ENCODE measurements at places on chromosomes 1 and 21.

DNA sequence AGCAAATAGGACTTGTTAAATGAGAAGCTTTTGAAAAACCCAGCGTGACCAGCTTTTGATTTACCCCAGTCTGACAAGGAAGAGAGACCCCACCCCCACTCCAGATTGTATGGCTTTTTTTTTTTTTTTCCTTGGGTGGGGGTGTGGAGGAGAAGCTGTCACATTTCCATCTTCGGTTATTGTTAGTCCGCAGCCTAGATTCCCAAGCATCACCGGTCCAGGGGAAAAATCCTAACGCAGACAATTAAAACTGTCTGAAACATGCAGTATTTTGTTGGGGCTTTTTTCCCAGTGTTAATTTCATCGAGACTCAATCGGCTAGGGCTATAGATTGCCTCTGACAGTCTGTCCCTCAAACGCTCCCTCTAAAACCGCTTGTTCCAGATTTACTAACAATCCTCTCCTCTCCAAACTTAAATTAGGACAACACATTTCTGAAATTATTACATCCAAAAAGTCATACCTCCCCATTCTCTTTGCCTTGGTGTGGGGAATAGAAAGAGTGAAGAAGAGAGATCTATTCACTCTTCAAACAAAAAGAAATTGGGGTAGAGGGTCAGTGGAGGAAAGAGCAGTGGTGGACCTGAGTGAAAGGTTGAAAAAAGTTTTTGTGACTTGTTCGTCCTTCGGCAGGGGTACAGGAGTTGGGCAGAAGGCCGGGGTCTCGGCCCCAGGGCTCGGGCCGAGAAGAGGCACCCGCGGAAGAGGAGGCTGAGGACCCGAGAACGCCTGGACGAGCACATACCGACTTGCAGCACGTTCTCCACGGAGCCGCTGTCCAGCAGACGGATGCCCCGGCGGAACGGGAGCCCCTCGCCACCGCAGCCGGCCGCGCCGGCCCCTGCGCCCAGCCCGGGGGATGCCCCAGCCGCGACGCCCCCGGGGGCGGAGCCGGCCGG, 1.1 kb downstream of the ZSWIM5 start:
- no peak for DNase-seq

DNA sequence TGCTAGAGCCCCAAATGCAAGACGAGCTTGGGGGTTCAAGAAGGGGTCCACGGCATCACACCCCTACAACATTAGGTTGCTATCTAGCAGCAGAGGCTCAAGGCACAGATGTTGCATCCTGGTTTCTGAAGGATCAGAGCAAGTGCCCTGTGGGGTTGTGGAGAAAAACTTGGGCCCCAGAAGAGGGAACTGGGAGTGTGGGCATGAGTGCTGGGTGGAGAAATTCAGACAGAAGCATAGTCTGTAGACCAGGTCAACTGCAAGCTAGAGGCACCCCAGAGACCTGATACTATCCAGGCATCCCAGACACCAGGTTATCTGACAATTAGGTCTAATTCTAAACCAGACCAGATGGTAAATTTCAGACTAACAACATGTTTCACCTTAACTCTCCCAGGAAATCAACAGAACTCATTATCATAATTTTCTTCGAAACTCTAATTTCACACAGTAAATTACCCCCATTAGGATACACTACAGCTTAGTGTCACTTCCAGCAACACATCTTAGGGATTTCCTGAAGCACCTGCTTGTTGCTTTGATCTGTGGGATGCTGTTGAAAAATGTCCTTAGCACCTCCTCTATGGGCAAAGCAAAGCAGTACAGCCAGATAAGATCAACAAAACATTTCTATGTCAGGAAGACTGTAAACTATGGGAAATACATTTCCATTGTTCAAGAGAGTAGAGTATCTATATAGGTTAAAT, 179.3 kb downstream of the VAV3 start:
- peak; percentile 19 for DNase-seq

- no peak for DNase-seq
Measured at GRCh38 chr1:152061952-152062351, 25.1 kb upstream of the S100A11 start.

GRCh38 chr1:160465123-160465522, 57.9 kb downstream of the SLAMF6 start:
- DNase-seq: no peak

DNA sequence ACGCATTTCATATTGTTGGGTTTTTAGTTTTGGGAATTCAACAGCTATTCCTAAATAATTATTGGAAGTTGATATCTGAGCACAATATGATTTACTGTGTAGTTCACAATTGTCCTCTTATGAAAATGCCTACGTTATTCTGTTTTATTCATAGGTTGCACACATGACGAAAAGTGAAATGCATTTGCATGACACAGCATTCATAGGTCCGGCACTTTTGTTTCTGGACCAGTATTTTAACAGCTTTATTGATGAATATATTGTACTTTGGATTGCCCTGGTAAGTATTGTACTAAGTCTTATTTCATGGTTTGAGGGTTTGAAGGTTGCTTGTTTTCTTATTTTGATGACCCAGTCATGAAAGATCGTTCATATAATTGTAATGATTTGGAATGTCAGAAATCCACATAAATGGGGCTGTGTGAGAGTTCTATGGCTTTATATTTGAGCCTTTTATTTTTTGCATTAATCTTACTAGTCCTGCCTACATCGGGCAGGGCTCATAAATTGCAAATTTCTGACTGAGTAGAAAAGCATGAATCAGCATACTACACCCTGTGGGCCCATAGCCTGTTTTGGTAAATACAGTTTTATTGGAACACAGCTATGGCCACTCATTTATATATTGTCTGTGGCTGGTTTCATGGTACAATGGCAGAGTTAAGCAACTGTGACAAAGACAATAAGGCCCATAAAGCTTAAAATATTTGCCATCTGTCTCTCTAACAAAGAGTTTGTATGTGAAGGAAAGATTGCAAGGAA, 17.0 kb downstream of the DENND2D start:
- no peak for DNase-seq

GRCh38 chr1:8841395-8841794, 24.0 kb upstream of the RERE start:
- no peak for DNase-seq

DNA sequence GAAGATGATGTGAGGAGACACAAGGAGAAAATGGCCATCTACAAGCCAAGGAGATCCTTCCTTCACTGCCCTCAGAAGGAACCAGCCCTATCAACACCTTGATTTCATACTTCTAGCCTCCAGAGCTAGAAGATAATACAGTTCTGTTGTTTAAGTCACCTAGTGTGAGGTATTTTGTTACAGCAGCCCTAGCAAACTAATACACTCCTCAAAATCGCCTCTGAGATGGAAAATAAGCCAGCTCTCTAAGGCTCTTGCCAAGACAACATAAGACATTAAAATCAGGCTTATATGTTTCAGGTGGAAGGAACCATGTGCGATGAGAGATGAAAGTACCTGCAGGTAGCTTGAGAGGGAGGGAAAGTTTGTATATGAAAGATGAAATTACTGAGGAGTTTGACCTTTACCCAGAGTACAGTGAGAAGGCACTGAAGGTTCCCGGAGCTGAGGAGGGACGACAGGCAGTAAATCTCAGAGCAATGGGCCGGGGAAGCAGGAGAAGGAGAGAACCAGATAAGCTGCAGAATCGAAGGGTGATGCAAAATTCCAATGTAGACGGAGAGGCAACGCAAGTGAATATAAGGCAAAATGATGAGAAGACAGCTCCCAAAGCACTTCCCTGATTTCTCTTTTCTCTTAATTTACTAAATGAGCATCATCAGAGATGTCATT, 84.7 kb downstream of the HHIPL2 start:
- no peak for DNase-seq

GRCh38 chr21:45278156-45278911, 9.4 kb downstream of the POFUT2 start:
- DNase-seq: no peak

DNA sequence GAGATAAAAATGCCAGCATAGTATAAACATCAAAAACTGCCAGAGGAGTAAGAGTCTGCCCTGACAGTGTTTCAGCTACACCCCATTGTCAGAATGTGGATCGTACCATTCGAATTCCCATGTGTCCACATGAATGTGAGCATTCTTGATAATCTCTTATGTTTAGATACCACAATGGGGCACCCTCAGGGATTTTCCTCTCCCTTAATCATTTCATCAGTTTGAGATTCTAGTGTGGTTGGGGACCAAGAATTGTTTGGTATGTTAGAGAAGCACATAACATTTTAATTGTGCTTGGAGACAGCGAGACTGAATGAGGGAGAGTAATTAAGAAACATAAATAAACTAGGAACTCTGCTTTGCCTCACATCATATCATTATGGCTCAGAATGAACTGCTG, 120.2 kb downstream of the ZC3H11B start:
- DNase-seq: no peak

DNA sequence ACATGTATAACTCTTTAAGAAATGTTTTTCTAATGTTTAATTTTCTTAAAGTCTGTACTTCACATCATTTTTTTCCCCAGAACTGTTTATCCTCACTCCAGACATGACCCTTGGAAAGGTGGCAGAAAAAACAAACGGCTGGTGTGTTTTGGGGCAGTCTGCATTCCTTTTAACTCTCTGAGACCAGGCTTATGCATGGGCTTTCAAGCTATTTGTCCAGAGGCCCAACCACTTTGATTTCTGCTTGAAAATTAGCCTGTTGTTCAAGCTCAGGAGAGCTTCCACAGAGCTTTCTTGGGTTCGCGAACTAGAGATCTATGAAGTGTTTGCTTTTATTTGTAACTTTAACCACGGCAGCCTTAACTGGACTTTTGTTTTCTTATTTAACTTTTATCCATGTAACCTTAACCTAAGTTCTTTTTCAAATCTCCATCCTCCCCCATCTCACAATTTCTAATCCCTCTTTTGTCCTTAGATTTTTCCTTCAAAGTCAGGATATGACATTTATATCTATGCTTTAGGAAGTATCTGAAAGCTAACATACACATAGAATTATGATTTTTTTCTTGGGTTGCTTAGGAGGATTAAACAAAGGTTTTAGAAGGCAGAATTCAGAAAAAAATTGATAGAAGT, 111.8 kb downstream of the FGGY start:
- DNase-seq: no peak

DNA sequence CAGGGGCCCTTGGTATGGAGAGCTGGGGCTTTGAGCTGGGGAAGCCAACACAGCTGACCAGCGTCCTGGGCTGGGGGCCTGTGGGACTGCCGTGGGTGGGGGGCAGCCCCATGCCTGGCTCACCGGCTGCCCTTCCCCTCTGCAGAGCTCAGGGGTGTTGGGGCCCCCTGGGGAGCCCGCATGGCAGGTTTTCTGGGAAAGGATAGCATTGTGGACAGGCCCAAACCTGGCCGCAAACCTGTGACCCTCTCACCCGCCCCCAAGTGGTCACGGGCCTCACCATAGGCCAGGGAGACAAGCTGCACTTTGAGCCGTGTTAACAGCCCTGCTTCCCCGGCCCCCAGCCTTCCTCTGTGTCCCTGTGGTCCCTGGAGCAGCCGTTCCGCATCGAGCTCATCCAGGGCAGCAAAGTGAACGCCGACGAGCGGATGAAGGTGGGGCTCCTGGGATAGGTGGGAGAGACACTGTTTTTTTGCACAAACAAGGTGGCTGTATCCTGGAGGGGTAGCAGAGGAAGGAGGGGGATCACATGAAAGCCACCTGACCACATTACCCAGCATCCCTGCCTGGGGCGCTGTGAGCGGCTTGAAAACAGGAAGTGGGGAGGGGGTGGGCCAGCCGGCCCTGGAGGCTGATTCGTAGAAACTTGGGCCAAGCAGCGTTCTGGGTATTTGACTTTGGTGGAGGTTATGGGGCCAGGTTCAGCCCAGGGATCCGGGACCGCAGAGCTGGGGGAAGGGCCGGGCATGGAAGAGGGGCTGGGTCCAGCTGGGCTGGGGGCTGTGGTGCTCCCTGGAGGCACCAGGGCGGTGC, 65.9 kb downstream of the PIK3CD start:
- peak; percentile 82 for DNase-seq

All from Kasumi-1 (cell line).